ENCODE measurements at places on chromosomes 5 and 9. TPM values are rescaled to one million over a fixed set of nuclear protein-coding genes. Genes with fewer than 3 reads are reported as not detected.
A peak's percentile ranks its signal among the peaks of the same experiment; 100 is the strongest.

Gene ROPN1L
- 0.83 TPM for total RNA-seq

DNA sequence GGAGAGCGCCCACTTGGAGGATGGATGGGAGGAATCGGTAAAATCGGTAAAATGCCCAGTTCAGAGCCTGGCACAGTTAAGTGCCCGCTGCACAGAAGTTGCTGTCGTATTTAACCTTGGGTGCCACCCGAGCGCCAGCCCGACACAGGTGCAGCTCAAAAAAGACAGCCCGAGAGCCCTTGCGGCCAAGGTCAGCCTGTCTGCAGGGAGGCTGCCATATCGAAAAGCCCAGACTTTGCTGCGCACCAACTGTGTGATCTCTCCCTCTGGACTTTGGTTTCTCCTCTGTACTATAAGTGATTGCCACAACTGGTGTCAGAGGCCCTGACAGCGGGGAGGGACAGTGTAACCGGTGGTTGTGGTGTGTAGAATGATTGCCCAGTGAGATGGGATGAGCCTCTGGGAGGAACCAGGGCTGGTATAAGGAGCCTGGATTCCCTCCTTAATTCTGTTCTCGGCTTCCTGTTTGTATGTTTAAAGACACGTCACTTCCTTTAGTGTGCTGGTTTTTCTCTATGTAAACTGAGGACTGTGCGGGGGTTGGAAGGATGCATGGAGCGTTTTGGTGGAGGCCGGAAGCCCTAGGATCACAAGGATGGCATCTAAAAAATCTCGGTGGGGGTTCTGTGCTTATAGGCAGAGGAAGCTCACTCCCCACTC lies 792 bp downstream of the NTMT1 start:
- DNase-seq = peak; percentile 32

- peak; percentile 13 for DNase-seq
Observed at GRCh38 chr9:89317282-89317681, 1.0 kb upstream of the SECISBP2 start.

Gene LSM11
- 2.2 TPM for total RNA-seq

Gene ERCC6L2
- total RNA-seq = 47.2 TPM

GRCh38 chr9:79809931-79810330 lies 238.2 kb downstream of the TLE4 start:
- no peak for DNase-seq

- peak; percentile 65 for DNase-seq
Observed at GRCh38 chr5:76867827-76868693, 18.2 kb downstream of the S100Z start.

DNA sequence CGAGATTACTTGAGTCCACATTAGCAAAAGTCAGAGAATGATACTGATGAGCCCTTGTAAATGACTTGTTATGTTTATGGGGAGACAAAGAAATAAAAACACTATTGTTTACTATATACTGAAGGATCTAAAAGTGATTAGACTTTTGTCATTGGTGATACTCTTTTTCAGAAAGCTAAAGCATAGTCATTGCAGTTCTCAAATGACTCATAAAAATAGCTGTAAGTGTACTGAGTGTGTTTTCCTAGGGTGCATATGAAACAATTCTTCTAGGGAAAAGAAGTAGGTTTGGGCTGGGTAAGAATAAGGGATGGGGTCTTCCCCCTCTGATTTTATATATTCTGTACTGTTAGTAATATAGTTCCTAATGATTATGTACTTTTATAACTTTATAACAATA lies 32.6 kb downstream of the WDR36 start:
- no peak for DNase-seq

- peak; percentile 6 for DNase-seq
Observed at GRCh38 chr9:5388026-5388819, 48.5 kb upstream of the RLN1 start.

DNA sequence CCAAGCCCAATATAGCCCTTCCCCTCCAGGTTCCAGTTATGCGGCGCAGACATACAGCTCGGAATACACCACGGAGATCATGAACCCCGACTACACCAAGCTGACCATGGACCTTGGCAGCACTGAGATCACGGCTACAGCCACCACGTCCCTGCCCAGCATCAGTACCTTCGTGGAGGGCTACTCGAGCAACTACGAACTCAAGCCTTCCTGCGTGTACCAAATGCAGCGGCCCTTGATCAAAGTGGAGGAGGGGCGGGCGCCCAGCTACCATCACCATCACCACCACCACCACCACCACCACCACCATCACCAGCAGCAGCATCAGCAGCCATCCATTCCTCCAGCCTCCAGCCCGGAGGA lies 6.3 kb downstream of the NR4A3 start:
- no peak for DNase-seq

GRCh38 chr5:179379321-179379890 lies 34.1 kb upstream of the ADAMTS2 start:
- no peak for DNase-seq
